ENCODE measurements at places on chromosomes 16 and 17.

DNA sequence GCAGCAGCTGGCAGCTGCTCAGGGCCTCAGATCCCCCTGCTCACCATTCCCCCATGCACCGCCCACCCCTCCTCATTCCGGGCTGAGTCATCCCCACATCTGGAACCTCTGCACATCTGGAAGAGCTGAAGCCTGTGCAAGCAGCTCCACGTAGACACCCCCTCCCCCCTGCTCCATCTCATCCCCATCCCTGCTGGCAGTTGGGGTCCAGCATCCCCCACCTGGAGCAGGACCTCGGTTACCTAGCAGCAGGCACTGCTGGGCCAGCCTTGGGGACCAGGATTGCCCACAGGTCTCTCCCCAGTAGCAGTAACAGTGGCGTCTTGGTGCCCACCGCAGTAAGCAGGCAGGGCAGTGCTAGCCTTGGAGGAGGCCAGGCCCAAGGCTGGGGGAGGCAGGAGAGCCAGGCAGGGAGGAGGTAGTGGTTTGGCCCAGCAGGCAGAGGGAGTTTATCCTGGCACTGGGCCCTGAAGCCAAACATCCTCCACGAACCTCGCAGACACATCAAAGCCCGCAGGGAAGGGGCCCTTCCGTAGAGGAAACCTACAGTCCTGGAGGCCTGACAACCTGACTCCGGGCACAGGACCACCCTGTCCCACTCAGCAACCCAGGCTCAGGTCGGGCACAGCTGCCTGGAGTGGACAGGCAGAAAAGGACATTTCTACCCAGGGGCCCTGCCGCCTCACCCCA lies 7.7 kb upstream of the TMEM92 start:
- no peaks in the 10 kb centered on the region for H3K27me3 ChIP-seq
- no peaks in the 10 kb centered on the region for H3K36me3 ChIP-seq

DNA sequence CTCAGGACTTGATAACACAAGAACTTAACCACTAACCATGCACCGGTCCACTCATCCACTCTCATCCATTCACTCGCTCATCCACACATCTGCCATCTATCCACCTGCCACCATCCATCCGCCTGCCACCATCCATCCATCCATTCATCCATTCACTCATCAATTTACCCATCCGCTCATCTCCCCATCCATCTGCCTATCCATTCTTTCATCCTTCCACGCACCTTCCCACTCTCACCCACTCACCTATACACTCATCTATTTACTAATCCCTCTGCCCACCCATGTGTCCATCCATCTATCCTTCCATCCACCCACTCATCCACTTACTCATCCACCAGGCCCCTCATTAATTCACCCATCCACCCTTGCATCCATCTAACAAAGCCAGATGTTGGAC lies 131.0 kb downstream of the MRM1 start:
- H3K4me1 ChIP-seq, result no peaks in the 10 kb centered on the region
- H3K4me3 ChIP-seq, result no peak overlapping the region
- H3K36me3 ChIP-seq, result no peaks in the 10 kb centered on the region
- H3K27me3 ChIP-seq, result no peaks in the 10 kb centered on the region

- H3K4me1 ChIP-seq, result no peaks in the 10 kb centered on the region
- no peak overlapping the region for H3K4me3 ChIP-seq
- DNase-seq, result no peak
- H3K27ac ChIP-seq, result no peak overlapping the region
Observed at GRCh38 chr16:79970551-79971236, 370.2 kb upstream of the MAF start.

- no peak for DNase-seq
- no peak overlapping the region for H3K27ac ChIP-seq
- no peaks in the 10 kb centered on the region for H3K4me1 ChIP-seq
Observed at GRCh38 chr16:51655249-51655648, 504.2 kb upstream of the SALL1 start.

GRCh38 chr17:8225813-8226535 lies 15.6 kb upstream of the AURKB start:
- peaks cover 35% of the 10 kb centered on the region for H3K36me3 ChIP-seq
- peaks cover 7% of the 10 kb centered on the region for H3K4me1 ChIP-seq
- DNase-seq, result no peak
- no peaks in the 10 kb centered on the region for H3K27me3 ChIP-seq
- H3K27ac ChIP-seq, result peak overlapping the region; percentile 60

- no peaks in the 10 kb centered on the region for H3K36me3 ChIP-seq
- no peak overlapping the region for H3K4me3 ChIP-seq
- DNase-seq, result no peak
Observed at GRCh38 chr17:55289106-55289446, 24.3 kb downstream of the HLF start.

GRCh38 chr17:21292867-21293830 lies 8.6 kb downstream of the MAP2K3 start:
- H3K4me1 ChIP-seq, result peaks cover 43% of the 10 kb centered on the region
- H3K4me3 ChIP-seq, result no peak overlapping the region
- no peaks in the 10 kb centered on the region for H3K27me3 ChIP-seq
- no peak overlapping the region for H3K27ac ChIP-seq
- H3K36me3 ChIP-seq, result peaks cover 4% of the 10 kb centered on the region

- peaks cover 6% of the 10 kb centered on the region for H3K4me1 ChIP-seq
- no peaks in the 10 kb centered on the region for H3K27me3 ChIP-seq
Observed at GRCh38 chr17:80837711-80838110, 153.9 kb upstream of the CHMP6 start.

DNA sequence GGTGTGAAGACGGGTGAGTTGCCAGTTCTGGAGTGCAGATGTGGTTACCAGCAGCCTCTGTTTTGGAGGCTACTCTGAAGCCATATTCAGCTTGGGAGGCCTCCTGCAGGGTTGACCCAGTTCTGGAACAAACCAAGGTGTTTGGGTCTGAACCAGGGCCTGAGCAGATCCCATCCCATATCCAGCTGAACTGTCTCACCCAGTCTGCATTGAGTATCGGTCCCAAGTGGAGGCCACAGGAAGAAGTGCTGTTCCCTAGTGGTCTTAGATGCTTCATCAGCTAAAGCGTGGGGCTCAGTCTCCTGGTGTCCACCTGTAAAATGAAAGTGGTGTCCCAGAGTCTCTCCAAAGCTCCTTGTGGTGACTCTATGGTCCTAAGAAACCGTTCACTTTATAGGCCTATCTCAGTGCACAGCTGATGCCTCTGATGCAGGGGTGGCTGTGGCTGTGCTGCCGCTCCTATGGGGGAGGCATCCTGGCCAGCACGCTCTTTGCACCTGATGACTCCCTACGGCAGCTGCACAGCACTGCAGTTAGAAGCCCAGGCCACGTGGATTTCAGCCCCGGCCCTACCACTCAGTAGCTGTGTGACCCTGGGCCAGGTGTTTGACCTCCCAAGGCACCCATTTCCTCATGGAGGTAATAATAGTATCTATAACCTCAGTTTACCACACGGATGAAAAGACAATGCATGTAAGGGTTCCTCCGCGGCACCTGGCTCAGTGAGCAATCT lies 21.0 kb downstream of the CBX4 start:
- H3K4me1 ChIP-seq, result peaks cover 15% of the 10 kb centered on the region
- no peak overlapping the region for H3K4me3 ChIP-seq
- no peak for DNase-seq
- no peaks in the 10 kb centered on the region for H3K36me3 ChIP-seq
- peaks cover 5% of the 10 kb centered on the region for H3K27me3 ChIP-seq

DNA sequence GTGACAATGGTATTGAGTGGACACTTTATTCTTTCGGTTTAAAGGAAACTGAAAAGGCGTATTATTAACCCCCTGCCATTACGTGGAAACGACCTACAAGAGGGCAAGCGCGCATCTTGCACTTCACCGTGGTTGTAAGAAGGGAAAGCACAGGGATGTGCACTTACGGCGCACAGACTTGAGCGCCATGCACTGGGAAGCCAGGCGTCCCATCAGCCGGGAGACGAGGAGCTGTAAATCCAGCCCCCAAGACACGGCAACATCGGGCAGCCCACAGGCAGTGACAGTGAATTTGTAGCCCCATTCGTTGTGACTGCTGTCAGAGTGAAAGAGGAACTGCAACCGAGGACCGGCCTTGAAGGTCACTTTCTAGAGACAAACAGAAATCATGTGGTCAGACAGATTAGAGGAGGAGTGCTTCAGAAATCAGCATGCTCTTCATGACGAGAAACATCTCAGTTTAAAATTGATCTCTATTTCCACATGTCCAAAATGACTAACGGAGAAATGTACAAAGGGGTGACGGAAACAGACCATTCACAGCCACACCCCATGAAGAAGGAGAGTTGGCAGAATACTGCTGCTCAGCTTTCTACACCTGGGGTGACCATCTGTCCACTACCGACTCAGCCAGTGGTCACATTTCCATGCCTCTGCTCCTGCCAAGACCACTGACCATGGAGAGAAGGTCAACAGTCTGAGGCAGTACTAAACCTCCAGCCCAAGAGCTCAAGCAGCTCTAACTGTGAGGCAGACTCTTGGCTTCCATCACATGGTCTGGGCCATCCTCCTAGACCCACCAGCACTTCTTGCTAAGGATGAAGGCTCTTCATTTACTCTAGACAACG lies 68.6 kb downstream of the ZZEF1 start:
- no peak overlapping the region for H3K4me3 ChIP-seq
- no peak for DNase-seq
- H3K4me1 ChIP-seq, result peaks cover 26% of the 10 kb centered on the region
- no peaks in the 10 kb centered on the region for H3K27me3 ChIP-seq
- peaks cover 60% of the 10 kb centered on the region for H3K36me3 ChIP-seq

GRCh38 chr17:10316801-10317542 lies 55.8 kb downstream of the MYH13 start:
- no peak overlapping the region for H3K4me3 ChIP-seq
- H3K27me3 ChIP-seq, result no peaks in the 10 kb centered on the region
- H3K4me1 ChIP-seq, result no peaks in the 10 kb centered on the region
- DNase-seq, result peak; percentile 36

GRCh38 chr16:17301184-17301583 lies 169.6 kb downstream of the XYLT1 start:
- no peaks in the 10 kb centered on the region for H3K36me3 ChIP-seq
- H3K4me1 ChIP-seq, result no peaks in the 10 kb centered on the region
- no peaks in the 10 kb centered on the region for H3K27me3 ChIP-seq
- no peak for DNase-seq
- H3K4me3 ChIP-seq, result no peak overlapping the region

GRCh38 chr16:4591706-4592470 lies 22.8 kb downstream of the UBALD1 start:
- no peaks in the 10 kb centered on the region for H3K36me3 ChIP-seq
- no peak overlapping the region for H3K4me3 ChIP-seq
- H3K4me1 ChIP-seq, result no peaks in the 10 kb centered on the region

GRCh38 chr17:42484304-42484703 lies 25.6 kb downstream of the ATP6V0A1 start:
- peaks cover 79% of the 10 kb centered on the region for H3K36me3 ChIP-seq
- no peak overlapping the region for H3K27ac ChIP-seq
- H3K4me3 ChIP-seq, result no peak overlapping the region
- no peaks in the 10 kb centered on the region for H3K27me3 ChIP-seq
- no peak for DNase-seq

GRCh38 chr17:17540935-17541639 lies 44.9 kb upstream of the RASD1 start:
- H3K36me3 ChIP-seq, result no peaks in the 10 kb centered on the region
- H3K27ac ChIP-seq, result no peak overlapping the region
- H3K27me3 ChIP-seq, result no peaks in the 10 kb centered on the region
- no peak overlapping the region for H3K4me3 ChIP-seq
- H3K4me1 ChIP-seq, result peaks cover 28% of the 10 kb centered on the region
- DNase-seq, result no peak

- H3K36me3 ChIP-seq, result no peaks in the 10 kb centered on the region
- no peaks in the 10 kb centered on the region for H3K27me3 ChIP-seq
Observed at GRCh38 chr17:74529243-74529642, 2.0 kb downstream of the CD300LB start.

DNA sequence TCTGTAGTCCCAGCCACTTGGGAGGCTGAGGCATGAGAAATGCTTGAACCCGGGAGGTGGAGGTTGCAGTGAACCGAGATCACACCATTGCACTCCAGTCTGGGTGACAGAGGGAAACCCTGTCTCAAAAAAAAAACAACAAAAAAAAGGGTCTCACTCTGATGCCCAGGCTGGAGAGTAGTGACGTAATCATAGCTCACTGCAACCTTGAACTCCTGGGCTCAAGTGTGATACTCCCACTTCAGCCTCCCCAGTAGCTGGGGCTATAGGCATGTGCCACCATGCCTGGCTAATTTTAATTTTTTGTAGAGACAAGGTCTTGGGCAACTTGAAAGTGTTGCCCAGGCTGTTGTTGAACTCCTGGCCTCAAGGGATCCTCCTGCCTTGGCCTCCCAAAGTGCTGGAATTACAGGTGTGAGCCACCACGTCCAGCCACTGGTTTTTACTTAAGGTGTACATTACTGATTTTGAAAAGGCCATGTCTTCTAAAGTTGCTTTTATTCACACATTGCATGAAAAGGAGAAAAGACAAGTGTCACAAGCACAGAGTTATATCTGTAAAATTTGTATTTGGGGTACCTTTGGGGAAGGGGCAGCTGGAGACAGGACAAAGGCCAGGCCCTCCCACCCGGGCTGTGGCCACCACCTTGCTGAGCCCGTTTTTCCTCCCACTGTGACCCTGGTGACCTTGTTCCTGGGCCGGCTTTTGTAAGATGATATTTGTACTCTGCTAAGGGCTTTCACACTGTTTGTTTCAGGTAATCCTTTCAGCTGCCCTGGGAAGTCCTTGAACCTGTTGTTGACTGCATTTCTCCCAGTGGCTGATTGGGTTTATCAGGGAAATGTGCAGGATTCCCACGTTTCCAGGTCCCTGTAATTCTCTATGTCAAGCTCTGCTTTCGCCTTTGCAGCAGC lies 11.5 kb downstream of the GPT2 start:
- no peak overlapping the region for H3K4me3 ChIP-seq
- no peaks in the 10 kb centered on the region for H3K36me3 ChIP-seq
- H3K27ac ChIP-seq, result no peak overlapping the region

DNA sequence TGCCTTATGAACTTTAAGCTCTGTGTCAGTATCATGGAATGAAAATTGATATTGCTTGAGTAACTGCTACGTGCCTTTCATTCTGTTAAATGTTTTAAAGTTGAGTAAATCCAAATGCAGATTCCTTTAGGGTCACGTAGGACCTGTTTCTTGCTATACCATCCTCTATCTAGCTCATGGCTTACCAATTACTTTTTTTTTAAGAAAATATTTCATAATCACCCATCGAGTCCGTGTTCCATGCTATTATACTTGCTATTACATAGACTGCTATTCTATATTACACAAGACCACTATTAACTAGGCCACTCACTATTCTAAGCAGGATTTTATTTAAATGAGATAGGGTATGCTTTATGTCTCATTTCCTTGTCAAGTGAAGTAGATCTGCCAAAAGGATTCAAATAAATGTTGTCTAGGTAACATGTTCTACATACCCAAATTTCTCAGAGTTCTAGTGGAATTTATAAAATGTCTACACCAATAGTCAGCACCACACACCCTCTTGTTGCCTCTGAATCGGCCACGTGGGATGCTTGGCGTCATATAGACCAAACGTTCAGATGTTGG lies 11.9 kb downstream of the ANKFN1 start:
- H3K36me3 ChIP-seq, result no peaks in the 10 kb centered on the region
- no peak for DNase-seq
- H3K4me3 ChIP-seq, result no peak overlapping the region
- no peak overlapping the region for H3K27ac ChIP-seq
- no peaks in the 10 kb centered on the region for H3K27me3 ChIP-seq

- H3K4me1 ChIP-seq, result no peaks in the 10 kb centered on the region
- H3K27me3 ChIP-seq, result no peaks in the 10 kb centered on the region
- H3K36me3 ChIP-seq, result no peaks in the 10 kb centered on the region
- no peak overlapping the region for H3K27ac ChIP-seq
- no peak overlapping the region for H3K4me3 ChIP-seq
Observed at GRCh38 chr16:65621640-65622039, 499.8 kb upstream of the CDH11 start.

All from thoracic aorta (tissue), 2 donors.